Activated CD4-positive, CD25-positive, alpha-beta regulatory T cell treated with anti-CD3 and anti-CD28 coated beads, Interleukin-2, amount 50 U/mL, for 72 hours (primary cell): ENCODE measurements at places on chromosomes 5 and 9.
A peak's percentile ranks its signal among the peaks of the same experiment; 100 is the strongest.

DNA sequence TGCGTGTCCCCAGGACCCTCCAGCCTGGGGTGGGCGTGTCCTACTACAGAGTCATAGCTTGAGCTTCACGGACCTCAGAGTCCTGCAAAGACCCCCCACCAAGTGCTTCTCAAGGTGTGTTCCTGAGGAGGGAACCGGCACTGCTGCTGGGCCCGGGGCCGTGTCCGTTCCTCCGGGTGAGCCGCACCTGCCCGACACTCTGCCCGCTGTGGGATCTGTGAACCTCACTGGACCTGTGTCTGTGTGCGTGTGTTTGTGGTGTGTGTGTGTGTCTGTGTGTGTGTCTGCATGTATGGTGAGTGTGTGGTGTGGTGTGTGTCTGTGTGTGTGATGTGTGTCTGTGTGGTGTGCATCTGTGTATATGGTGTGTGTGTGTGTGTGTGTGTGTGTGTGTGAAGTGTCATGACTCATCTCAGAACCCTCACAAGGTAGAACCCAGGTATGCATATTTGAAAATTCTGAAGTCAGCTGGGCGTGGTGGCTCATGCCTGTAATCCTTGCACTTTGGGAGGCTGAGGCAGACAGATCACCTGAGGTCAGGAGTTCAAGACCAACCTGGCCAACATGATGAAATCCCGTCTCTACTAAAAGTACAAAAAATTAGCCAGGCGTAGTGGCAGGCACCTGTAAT lies 40.9 kb upstream of the RXRA start:
- DNase-seq = no peak

- peak; percentile 57 for DNase-seq
These were observed 1.5 kb downstream of the PRRC2B start for GRCh38 chr9:131395157-131396098.

- DNase-seq = no peak
These were observed 3.8 kb downstream of the DCANP1 start for GRCh38 chr5:135443161-135443960.

DNA sequence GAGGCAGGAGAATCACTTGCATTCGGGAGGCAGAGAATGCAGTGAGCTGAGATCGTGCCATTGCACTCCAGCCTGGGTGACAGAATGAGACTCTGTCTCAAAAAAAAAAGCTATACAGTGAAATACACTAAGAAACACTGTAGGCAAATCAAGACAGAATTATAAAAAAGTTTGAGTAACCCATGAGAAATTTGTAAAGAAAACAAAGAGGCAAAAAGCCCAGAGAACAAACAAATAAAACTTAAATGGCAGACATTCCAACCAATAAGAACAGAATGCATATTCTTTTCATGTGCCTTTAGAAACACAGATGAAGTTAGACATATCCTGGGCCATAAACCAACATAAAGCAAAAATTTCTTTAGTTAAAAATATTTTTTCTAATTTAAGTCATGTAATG lies 30.6 kb downstream of the ZNF169 start:
- DNase-seq = no peak

GRCh38 chr5:137142764-137143605 lies 356.1 kb downstream of the SPOCK1 start:
- DNase-seq = no peak

- no peak for DNase-seq
These were observed 89.2 kb upstream of the ZNF462 start for GRCh38 chr9:106773750-106774149.
